ENCODE measurements at places on chromosomes 2 and 18.

DNA sequence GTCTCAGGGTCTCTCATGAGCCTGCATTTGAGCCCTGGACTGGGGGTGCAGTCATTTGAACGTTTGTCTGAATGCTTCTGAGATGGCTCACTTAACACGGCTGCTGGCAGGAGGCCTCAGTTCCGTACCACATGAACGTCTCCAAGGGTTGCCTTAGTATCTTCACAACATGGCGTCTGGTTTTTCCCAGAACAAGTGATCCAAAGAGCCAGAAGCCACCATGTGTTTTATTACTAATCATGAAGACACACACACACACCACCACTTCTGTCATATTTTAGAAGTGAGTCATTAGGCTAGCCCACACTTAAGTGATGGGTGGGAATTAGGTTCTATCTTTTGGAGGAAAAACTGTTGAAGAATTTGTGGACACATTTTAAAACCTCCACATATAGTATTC lies 15.0 kb upstream of the MYO1B start:
- DNase-seq: no peak

GRCh38 chr2:167424221-167424620 lies 535.9 kb downstream of the XIRP2 start:
- no peak for DNase-seq

DNA sequence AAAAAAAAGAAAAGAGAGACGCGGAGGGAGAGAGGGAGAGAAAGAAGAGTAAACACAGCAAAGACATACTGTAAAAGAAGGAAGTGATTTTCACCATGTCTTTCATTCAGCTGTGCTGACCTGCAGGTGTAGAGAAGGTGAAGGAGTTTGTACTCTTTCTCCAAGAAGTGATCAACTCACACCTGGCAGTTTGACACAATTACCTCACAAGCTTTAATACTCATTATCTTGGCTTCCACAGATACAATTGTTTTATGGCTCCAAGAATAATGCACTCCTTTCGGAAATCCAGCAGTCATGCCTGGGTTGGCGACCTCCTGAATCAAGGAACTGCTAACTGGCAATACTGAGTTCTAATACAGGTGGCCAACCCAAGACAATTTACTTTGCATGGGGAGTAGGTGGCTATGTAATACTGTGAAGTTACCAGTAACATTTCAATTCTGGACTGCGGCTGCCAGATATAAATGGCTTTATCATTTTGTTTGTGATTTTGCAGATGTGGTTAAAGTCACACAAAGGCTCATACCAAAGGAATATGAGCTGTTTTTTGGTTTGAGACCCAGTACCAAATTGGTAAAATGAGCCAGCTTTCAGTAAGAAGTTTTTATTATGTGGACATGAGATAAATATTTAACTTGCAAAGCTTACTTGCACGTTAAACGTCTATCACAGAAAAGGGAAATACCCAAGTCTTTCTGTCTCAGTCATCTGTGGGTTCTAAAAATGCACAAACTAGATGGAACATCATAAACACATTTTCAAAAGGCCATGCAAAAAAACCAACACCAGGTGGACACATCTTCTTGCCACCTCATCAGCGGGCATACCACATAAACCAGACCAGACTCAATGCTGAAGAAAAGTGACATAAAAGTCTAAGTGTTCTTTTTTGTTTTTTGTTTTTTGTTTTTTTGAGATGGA lies 69.3 kb downstream of the NCKAP5 start:
- no peak for DNase-seq

DNA sequence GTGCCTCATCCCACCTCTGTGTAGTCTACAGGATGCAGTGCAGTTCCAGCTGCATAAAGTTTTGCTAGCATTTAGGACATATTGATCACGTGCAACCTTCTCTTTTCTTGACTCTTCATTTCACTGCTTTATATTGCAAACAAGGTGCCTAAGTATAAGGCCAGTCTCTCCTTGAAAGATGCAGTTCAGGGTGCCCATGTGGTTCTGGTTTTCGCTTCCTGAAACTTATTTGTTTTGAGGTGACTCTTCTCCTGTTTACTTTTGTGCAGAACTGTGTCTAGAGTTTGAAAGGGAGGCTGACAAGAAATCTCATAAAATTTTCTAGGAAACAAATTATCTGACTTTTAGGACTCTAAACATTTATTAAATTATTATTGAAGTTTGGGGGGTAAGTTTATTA lies 189.9 kb downstream of the UBE2E3 start:
- DNase-seq: no peak

DNA sequence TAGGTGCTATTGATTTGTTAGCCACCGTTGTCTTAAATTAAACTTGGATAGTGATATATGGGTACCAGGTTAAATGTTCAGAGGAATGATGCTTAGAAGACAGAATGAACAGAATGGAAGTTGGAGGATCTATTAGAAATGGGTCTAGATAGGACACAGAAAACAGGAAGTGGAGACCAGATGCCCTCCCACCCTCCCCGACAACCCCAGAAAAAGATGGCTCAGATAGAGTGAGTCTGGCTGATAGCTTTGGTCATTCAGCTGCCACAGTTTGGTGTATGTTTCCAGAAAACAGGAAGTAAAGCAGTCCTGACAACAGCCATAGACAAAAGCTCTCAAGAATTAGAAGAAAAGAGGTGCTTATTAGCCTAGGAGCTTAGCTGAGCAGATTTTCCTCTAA lies 71.5 kb upstream of the DSG1 start:
- no peak for DNase-seq

DNA sequence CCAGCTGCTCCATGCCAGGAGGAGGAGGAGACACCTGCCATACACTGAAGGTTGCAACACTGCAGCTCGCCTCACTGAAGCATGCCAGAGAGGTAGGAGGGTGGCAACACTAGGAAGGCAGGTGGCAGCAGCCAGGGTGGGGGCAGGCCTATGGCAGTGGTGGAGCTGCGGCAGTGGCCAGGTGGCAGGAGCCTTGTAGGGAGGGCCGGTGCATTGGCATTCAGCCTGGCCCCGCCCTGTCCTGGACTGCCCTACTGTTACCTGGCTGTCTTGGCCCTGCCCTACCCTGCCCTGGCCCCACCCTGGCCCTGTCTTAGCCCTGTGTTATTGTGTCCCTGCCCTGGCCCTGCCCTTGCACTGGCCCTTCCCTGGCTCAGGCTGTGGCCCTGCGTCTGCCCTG lies 7.4 kb upstream of the ANKRD62 start:
- no peak for DNase-seq

- DNase-seq: no peak
These were observed 367.4 kb upstream of the MYT1L start for GRCh38 chr2:2698182-2699120.

- DNase-seq: no peak
These were observed 194.4 kb downstream of the RPIA start for GRCh38 chr2:88885679-88886416.

DNA sequence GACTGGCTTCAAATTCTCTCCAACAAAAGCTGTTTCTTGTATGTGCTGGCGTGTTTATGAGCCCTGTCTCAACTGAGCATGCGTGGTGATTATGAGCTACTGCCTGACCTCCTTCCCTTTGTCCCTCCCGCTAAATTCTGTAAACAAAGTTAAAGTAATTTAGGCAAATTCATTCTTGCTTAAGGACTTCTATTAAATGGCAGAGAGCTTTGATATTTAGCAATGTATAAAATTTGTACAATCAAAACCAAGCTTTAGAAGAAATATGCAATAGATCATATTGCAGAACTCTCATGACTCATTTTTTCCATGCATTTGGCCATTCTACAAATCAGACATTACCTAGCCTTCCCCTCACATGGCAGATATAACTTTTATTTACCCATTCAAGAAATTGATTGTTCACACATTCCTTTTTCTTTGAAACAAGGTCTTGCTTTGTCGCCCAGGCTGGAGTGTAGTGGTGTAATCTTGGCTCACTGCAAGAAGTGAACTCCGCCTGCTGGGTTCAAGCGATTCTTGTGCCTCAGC lies 18.2 kb downstream of the IGFBP2 start:
- DNase-seq: no peak

- DNase-seq: no peak
These were observed 56.6 kb upstream of the CYP26B1 start for GRCh38 chr2:72204156-72204785.

GRCh38 chr2:72097276-72097675 lies 50.4 kb downstream of the CYP26B1 start:
- DNase-seq: no peak

GRCh38 chr2:30424231-30424630 lies 22.8 kb upstream of the LCLAT1 start:
- no peak for DNase-seq

- DNase-seq: no peak
These were observed 220.7 kb downstream of the CAMKMT start for GRCh38 chr2:44582363-44583008.

- no peak for DNase-seq
These were observed 16.1 kb downstream of the ADAM17 start for GRCh38 chr2:9539531-9539930.

DNA sequence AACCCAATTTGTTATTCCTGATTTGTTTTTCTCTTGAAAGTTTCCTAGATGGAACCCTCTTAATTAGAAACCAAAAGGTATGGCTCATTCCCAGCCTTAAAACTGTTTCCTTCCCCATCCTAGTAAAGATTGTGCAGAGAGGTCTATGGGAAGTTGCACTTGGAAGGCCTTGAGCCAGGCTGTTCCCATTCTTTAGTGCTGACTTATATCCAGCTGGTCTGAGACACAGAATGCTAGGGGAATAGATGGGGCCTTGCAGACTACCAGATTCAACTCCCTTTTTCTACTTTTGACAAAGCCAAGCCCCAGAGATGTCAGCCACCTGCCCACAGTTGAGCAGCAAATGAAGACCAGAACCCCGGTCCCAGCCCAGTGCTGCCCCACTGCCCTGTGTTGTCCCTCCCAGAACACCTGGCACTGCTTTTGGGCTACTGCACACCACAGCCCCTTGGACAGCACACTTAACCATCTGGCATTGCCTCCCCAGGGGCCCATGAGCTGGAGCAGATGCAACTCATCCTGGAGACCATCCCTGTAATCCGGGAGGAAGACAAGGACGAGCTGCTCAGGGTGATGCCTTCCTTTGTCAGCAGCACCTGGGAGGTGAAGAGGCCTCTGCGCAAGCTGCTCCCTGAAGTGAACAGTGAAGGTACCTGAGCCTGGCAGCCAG lies 98.2 kb downstream of the MRO start:
- DNase-seq: no peak

DNA sequence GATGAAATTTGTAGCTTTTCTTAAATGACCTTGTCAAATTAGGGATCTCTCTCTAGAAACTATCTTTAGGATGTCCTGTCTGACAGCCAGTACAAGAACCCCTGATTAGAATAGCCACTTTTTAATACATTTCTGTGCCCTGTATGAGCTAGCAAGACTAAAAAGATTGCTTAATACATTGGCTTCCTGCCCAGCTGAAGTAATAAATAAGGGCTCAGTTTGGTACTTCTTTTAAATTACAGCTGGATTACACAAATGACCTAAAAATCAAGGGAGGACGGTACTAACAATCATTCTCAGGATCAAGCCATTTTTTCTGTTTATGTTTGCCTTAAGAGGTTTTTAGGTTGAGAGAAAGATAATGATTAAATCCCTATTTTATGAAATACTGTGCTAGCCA lies 11.6 kb upstream of the OLA1 start:
- DNase-seq: no peak

DNA sequence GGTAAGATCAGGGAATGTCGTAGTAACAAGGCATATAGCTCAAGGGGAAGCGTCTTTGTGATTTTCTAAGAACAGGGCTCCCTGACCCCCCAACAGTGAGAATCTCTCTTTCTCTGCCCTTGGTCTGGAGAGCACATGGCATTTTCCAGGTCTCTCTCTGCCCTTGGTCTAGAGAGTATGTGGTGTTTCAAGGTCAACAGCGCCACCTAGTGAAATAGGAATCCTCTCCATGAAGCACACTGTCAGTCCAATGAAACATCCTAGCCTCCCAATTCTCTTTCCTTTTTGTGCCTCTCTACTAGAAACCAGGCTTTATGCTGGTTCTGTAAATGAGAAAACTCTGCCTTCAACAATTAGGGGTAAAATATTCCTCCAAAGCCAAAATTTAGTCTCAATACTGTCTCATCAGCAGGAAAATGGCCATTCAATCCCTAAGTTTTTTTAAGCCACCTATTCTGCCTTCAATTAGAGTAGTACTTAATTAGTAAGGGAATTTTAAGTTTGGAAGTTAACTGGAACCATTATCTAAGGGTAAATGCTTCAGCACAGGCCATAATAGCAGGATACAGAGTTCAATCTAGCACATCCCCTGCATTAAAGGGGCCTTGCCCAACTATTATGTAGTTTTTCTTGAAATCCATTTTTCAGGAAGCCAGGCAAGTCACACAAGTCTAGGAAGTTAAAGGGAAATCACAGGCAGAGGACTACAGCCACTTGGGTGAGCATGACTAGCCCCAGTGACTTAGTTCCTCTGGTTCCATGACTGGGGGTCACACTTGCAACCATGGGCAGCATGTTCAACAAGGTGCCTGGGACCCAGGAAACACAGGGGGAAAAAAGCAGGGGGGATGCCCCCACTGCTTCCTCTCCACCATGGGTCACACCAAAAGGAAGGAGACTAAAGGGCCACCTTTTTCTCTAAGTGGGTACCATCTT lies 12.4 kb downstream of the DYM start:
- peak; percentile 40 for DNase-seq

GRCh38 chr2:205474741-205475415 lies 207.4 kb upstream of the NRP2 start:
- no peak for DNase-seq

DNA sequence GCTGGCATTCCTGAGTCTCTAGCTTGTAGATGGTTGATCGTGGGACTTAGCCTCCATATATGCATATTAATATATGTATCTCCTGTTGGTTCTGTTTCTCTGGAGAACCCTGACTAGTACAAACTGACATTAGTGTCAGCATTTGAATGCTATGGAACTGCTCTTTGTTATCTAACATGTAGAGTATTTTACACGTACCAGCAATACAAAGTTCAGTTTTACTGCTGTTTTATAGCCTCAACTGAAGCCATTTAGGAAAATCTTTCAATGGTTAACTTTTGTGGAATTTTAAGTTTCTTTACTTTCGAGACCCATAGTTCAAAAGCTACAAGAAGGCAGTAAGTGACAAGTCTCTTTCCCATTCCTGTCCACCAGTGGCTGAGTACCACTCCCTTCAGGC lies 418.4 kb downstream of the NUP35 start:
- DNase-seq: no peak

DNA sequence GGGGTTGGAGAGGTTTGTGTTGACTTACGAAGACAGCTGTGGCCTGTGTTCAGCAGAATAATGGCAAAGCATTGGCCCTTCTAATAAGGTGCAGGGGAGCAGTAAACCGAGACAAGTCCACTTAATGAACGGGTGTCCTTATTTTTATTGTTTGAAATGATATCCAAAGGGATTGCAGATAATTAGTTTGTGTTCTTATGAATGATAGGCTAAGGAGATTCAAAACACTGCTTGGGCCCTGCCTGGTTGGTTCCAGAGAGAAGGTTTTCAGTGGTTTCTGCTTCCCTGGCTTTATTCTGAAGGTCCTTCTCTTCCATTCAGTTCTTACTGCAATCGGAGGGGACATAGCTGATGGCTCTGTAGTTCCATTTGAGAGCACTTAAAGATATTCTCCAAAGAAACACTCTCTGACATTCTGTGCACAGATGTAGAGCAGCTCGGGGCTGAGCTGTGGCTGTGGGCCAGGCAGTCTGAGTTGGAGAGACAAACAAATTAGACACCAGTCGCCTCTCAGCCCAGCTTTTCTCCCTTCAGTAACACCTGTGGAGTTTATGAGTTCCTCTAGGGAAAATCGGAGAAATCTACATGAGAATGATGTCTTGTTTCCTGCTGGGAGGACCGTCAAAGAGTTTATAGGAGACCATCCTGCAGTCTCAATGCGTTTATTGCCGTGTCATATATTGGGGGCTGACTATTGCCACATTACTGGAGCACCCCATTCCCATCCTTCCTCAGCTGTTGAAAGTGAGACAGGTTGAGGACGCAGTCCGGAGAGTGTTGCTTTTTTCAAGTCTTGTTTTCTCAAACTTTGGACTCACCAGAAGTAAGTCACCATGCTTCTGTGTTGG lies 6.5 kb downstream of the GREB1 start:
- no peak for DNase-seq

All from nephron progenitor cell (in vitro differentiated cells).